ENCODE measurements at places on chromosomes 11 and 22.

DNA sequence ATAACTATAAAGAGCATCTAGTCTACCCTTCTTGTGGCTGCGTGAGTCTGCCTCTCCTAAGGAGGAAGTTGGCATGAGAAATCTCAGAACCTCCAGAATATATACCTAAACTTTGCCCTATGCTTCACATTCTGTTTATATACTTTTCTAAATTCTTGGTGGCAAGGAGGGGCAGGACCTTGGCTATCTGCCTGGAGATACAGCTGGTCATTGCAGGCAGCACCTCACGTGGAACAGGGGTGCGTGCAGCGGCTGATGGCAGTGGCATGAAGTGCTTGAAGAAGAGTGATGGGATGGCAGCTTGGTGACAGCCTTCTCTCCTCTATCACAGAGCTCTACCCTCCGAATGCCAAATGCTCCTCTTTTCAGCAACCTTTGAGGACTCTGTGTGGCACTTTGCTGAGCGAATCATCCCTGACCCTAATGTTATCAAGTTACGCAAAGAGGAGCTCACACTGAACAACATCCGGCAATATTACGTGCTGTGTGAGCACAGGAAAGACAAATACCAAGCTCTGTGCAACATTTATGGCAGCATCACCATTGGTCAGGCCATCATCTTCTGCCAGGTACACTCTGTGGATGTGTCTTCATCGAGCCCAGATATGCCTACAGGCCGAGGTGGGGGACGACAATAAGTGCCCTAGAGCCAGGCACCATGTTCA, 12.5 kb downstream of the DDX25 start:
- no peak for DNase-seq

DNA sequence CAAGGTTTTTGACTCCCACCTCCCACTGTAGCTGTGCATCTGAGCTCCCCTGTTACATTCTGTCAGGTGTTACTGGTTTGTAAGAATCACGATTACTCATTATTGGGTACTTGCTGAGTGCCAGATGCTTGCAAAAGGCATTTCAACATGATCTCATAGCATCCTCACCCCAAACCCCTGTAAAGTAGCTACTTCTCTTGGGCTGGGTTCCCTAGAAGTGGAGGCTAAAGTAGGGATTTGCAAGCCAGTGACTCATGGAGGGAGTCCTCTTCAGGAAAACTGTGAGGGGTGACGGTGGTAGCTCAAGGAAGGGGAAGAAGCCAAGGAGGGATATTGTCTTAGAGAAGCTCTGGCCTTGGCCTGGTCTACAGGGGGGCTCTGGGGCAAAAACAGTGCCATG, 78.6 kb downstream of the TIMP3 start:
- no peak for DNase-seq

DNA sequence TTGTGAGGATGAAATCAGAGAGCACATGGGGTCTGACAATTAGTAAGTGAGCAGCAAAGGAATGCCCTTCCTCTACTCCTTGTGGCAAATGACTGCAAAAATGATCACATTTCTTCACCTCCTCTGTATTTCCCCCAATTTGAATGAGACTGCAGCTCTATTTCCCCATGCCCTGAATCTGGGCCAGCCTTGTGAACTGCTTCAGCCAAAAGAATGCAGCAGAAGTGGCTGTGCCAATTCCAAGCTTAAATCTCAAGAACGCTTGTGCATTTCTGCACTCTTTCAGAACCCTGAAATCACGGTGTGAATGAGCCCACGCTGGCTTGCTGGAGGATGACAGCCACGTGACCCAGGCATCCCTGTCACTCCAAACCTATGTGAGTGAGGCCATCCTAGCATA, 9.9 kb downstream of the SLC43A3 start:
- no peak for DNase-seq

DNA sequence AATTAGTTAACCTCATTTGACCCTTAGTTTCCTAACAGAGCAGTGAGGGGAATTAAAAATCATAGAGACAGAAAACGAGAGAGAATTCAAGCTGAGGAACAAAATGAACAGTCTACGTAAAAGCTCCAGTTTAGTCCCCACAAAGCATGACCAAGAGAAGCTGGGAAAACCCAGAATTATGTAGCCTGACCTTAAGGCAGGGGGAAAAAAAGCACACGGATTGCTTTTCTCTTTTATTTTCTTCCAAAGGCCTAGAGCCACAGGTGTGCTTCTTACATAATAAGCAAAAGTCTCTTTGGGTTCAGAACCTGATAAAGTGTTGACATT, 514 bp upstream of the AMBRA1 start:
- DNase-seq: no peak

- DNase-seq: no peak
These were observed 84.3 kb downstream of the STIM1 start for GRCh38 chr11:3939651-3940190.

- no peak for DNase-seq
These were observed 62.5 kb downstream of the FEZ1 start for GRCh38 chr11:125433454-125434121.

- DNase-seq: no peak
These were observed 83.4 kb downstream of the TRIM51G start for GRCh38 chr11:48900131-48900800.

DNA sequence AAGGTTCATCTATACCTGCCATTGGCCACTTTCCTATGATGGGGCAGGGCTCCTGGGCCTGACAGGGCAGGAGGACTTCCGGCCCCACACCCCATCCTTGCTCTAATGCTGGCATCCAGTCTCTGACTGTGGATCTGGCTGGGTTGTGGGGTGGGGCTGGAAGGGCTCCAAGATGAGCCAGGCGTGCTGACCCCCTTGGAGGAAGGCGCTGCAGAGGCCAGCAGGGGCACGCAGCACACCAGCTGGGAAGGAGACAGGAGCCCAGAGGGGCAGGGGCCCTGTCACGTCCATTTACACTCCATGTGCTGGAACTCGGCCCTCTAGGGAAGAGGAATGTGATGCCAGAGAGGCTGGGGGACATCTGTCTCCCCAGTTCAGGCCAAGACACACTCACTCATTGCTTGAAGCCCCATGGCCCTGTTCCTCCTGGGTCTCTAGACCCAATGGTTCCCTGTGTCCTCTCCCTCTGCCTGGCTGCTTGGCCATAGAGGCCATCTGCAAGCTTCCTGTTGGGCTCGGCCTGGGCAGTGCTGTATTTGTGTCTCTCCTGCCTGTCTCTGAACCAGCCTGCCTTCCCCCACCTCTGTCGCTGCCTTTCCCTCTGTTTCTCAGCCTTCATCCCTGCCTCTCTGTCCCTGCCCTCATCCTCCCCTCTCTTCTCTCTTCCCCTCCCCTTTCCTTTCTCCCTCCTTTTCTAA, 67.5 kb upstream of the NECTIN1 start:
- DNase-seq: no peak

- no peak for DNase-seq
These were observed 26.5 kb downstream of the CTNND1 start for GRCh38 chr11:57787920-57788702.

DNA sequence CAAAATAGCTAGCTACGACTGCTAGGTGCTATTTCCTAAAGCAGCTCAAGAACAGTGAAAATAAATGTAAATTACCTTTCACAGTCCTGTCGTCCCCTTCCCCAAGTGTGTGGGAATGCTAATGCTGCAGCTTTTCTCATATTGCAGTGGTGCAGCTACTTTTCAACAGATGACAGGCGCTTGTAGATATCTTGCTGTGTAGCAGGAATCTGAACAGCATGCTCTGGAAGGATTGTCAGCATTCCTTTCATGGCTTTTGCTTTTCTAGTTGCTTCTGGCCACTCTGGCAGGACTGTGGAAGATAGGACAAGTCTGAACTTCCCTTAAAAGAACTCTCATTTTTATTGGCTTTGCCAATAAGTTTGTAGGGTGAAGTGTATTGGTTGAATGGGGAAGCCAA, 18.8 kb downstream of the FAR1 start:
- no peak for DNase-seq

- no peak for DNase-seq
These were observed 116.9 kb upstream of the TTC12 start for GRCh38 chr11:113197446-113197845.

DNA sequence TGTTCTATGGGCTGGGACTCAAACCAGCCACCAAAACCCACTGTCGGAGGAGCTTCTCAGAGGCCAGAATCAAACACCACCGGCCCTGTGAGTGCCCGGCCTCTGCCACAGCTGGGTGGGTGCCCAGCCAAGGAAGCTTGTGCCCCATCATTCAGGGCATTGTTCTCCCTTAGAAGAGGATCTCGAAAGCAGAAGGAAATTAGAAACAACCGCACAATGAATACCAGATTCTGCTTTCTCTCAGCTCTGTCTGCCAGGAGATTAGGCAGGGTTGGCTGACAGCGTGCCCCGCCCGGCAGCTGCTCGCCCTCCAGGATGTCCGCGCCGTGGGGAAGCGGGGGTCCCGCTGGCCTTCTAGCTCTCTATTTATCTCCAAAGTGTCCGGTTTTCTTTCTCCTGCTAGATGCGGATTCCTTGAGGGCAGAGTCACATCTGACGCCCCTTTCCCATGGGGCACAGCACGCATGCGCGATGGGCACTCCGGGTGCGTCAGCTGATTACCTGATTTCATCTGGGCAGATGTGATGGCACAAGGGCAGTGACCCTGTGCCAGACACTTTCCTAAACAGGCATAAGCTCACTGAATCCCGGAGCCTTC, 25.5 kb downstream of the SCGB1A1 start:
- no peak for DNase-seq

DNA sequence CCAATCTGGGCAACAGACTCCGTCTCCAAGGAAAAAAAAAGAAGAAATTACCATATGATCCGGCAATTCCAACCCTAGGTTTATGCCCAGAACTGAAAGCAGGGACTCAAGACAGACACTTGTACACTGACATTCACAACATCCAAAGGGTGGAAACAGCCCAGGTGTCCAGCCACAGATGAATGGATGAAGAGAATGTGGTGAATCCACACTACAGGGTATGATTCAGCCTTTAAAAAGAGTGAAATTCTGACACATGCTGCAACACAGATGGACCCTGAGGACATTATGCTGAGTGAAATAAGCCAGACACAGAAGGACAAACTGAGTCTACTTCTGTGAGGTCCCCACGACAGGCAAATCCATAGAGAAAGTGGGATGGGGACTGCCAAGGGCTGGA, 43.9 kb downstream of the SGSM3 start:
- no peak for DNase-seq

DNA sequence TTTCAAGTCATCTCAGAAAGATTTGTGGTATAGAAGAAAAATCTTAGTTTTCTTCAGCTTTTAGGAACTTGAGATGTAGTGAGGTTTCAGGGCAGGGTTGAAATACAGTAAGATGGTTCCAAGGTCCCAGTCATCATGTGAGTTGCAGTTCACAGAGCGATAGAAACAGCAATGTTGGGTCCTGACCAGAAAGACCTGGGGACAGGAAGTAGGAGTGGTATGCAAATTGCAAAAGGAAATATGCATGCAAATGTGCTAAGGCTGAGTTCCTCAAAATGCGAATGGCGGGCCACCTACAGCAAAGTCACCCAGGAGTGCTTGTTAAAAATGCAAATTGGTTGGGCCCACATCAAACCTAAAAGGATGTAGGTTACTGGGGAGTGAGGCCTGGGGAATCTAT, 1032.7 kb upstream of the TENM4 start:
- no peak for DNase-seq

GRCh38 chr11:85627332-85627997, at the start of gene DLG2:
Gene DLG2 (minus strand): TSS chr11:85627344.
- DNase-seq: no peak

- DNase-seq: no peak
These were observed 14.5 kb downstream of the HSPA8 start for GRCh38 chr11:123047266-123047946.

- no peak for DNase-seq
These were observed 65.6 kb downstream of the INSC start for GRCh38 chr11:15180212-15180792.

DNA sequence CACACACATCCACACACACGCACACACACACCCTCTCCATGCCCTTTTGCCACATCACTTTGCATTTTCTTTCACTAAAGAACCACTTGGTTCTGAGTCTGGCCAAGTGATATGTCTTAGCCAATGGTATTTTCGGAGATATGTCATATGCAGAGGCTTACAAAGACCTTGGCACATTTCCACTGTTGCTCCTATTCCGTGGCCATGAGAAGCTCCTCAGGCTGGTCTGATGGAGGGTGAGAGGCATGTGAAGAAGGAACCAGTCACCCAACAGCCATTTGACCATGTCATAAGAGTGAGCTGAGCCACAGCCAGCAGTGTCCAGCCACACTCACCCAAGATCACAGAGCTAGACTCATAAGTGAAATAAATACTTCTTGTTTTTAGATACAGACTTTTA, 212.6 kb upstream of the NAV2 start:
- no peak for DNase-seq

DNA sequence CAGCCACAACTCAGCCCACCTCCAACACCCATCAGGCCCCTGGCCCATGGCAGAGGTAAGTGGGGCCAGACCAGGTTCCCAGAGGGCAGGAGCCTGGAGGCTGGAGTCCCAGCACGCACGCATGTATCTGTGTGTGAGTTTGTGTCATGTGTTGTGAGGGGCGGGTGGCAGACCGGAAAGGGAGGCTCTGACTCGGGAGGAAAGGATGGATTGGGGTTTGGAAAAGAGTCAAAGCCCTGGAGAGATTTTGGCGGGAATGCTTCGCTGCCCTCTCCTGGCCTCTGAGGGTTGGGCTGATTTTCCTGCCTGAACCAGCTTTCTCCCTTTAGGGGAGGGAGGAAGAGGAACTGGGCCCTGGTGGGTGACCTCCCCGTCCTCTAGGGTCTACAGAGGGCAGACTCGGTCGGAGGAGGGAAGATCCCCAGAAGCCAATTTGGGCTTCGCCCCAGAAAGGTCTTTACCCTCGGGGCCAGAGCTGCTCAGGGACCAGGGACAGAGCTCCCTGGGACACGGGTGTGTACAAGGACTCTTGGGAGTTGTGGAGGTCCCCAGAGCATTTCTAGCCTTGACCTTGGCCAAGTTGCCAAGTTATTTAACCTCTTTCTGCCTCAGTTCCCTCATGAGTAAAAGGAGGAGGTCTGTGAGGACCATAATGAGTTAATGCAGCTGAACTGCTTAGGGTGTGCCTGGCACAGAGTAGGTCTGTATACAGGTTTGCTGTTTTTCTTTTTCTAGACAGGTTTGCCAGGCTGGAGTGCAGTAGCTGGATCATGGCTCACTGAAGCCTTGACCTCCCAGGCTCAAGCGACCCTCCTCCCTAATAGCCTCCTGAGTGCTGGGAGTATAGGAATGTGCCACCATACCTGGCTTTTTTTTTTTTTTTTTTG, 6.9 kb downstream of the C11orf68 start:
- no peak for DNase-seq

GRCh38 chr11:924406-925157, 1.1 kb upstream of the AP2A2 start:
- DNase-seq: no peak

Measured in cortex of kidney (tissue), 1 donor.